IMR-90 (cell line): ENCODE measurements at places on chromosomes 1 and 21.
A peak's percentile ranks its signal among the peaks of the same experiment; 100 is the strongest.

- DNase-seq: no peak
Measured at GRCh38 chr1:2925918-2926317, 95.3 kb upstream of the ACTRT2 start.

DNA sequence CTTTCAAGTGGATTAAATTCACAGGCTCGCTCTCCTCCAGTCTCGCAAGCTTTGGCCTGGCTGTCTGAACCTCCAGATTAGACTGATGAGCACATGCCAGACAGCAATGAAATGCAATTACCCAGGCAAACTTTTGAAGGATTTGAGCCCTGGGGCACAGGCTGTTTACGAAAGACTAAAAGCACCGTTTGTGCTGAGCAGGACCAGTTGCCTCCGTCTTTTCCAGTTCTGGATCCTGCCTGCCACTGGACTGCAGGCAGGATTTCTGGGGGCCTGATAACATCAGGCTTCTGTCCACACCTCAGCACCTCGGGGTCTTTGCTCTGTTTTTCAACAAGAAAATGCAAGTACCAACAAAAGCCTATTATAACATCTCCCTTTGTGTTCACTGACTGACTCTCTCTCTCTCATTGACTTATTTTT is 145.7 kb downstream of the CLIC6 start:
- DNase-seq: no peak

DNA sequence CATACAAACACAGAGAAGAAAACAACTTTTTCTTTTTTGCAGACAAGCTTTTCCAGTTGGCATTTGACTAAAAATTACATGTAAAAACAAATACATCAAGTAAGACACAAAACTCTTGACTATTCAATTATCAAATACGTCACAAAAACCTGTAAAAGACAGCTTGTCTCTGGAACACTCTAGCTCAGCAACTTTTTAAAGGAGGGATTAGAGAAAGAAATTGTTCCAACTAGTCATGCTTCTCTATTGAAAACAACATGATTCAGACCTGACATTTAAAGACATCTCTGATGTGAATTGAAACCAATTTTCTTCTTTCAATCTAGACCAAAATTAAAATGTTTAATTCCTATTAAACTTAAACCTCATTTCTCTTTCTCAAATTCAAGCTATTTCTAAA is 30.3 kb downstream of the SMYD3 start:
- DNase-seq: no peak

DNA sequence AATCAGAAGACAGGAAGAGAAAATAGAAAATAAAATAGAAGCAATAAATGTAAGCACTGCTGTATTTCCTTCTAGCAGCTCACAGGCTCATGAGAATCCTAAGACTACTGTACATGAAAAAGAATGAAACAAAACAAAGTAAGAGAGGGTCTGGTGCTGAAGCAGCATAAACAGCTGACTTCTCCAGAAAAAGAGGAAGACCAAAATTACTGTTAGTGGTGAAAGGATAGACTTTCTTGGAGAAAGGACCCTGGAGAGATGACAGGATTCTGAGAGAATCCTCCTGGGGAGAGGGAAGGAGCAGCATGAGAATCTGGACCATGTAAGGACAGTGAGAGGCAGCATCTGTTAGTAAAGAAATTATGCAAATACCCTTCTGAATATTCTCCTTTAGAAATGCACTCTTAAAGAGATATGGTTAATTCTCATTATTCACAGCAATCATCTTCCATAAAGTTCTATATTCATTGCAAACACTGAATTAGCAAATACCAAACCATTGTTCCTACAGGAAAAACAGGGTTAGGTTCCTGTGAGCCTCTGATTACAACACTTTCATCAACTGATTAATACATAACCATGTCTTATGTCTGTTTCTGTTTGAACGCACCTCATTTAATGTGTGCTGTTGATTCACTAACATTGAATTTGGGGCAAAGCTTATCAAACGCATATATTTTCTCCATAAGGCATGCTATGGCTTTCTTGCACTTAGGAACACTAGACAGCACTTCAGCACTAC is 17.0 kb downstream of the SLC25A24 start:
- DNase-seq: no peak

DNA sequence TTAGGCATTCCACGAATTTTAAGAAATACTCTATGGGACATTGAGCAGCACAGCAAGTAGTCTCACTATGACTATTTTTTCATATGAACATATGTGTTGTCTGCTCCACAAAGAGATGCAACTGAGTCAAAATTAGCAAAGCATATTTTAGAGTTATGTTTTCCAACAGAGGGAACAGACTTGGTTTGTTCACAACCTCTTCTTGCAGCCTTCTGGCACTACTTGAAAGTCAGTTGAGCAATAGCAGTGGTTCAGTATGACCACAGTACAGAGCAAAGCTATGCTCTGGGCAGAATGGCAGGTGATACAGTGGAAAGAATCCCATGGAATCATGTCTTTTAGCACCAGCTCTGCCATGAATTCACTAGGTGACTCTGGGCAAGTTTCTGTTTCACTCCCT is 5.2 kb downstream of the CCN1 start:
- peak; percentile 86 for DNase-seq

- DNase-seq: peak; percentile 47
Measured at GRCh38 chr1:68322837-68323687, 90.7 kb upstream of the WLS start.

DNA sequence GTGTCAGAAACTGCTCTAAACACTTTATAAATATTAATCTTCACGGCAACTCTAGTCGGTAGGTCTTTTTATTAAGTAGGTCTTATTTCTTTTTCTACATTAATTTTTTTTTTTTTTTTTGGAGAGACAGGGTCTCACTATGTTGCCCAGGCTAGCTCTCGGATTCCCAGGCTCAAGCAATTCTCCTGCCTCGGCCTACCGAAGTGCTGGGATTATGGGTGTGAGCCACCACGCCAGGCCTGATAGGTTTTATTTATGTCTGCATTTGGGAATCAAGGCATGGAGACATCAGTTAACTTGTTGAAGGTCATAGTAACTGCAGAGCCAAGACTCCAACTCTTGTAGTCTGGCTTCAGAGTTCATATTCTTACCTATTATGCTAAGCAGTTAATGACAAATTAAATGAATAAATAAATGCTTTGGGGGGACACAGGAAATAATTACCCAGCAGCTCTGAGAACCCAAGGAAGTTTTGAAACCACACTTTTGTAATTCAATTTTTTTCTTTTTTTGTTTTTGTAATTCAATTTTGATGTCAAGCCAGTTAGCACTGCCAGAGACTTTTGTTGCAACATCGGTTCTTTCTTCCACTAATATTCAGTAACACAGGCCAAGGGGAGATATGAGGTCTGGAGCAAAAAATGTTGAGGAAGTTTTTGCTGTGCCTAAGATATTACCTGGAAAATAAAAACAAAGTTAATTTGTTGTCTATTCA is 9.4 kb upstream of the UAP1 start:
- DNase-seq: no peak
